Activated CD8-positive, alpha-beta memory T cell treated with anti-CD3 and anti-CD28 coated beads for 48 hours (primary cell): ENCODE measurements at places on chromosomes 4 and X.

- no peak for DNase-seq
Measured at GRCh38 chrX:66920296-66920695, 281.4 kb upstream of the EDA2R start.

DNA sequence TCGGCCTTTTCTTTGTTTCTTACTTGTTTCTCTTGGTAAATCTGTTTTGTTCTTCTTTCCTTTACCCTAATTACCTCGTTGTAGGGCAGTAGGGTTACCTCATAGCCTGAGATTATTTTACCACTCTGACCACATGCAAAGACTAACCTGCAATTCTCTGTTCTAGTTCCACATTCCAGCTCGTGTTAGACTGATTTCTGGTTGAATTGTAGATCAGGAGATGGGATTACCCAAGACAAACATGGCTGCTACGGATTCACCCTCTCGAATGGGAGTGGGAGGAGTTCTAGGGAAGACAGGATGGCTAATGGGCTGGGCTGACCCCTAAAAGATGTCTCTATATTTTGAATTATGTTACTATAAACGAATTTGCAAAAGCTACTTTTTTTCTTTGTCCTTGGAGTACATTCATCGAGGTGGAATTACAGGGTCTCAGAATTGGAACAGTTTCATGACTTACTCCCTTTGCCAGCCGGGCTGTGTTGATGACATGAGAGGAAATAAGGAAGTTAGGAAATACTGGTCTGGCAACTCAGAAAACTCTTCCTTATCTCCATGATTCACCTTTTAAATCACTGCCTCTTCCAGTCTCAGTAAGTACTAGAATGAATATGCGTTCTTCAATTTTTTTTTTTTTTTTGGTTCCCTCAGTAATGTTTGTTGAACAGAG, 36.7 kb upstream of the FBXW7 start:
- DNase-seq: no peak

- no peak for DNase-seq
Measured at GRCh38 chr4:76594173-76594572, 159.1 kb downstream of the SHROOM3 start.

- DNase-seq: no peak
Measured at GRCh38 chrX:16772460-16772859, 13.8 kb upstream of the TXLNG start.

GRCh38 chr4:76745240-76745639, 152.7 kb downstream of the SOWAHB start:
- no peak for DNase-seq

DNA sequence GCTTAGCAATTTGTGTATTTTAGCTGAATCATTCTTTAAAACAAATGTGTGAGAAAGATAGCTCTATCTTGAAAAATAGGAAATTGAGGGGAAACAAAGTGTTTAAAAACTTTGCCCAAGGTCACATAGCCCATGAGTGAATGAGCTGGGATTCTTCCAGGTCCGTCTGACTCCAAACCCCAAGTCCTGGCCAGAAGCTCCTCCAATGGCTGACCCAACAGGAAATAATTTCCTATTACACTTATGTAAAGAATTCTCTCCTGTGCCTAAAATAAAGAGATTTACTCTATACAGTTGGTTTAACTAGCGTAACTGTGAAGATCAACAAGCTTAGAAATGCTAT, 287.6 kb downstream of the ARHGAP24 start:
- no peak for DNase-seq

DNA sequence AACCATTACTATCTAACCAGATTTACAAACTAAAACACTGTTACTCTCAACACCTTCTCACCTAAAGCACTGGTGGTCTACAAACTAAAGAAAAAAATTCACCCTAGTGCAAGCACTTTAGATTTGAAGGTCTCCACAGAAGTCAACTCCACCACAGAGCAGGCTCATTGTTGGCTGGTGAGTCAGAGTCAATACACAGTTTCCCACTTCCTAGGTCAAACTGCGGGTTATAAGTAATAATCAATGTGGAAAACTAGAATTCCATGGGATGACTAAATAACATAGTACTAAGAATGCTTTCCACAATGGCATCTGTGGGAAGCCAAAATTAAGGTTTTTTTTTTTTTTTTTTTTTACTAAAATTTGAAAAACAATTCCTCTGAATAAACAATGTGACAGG, 191.8 kb downstream of the PDGFC start:
- DNase-seq: no peak

- DNase-seq: no peak
Measured at GRCh38 chrX:110180176-110180927, 137.5 kb downstream of the AMMECR1 start.

- no peak for DNase-seq
Measured at GRCh38 chr4:40550948-40551462, 78.7 kb downstream of the RBM47 start.

GRCh38 chr4:82706349-82707000, 92.1 kb downstream of the SCD5 start:
- DNase-seq: no peak

DNA sequence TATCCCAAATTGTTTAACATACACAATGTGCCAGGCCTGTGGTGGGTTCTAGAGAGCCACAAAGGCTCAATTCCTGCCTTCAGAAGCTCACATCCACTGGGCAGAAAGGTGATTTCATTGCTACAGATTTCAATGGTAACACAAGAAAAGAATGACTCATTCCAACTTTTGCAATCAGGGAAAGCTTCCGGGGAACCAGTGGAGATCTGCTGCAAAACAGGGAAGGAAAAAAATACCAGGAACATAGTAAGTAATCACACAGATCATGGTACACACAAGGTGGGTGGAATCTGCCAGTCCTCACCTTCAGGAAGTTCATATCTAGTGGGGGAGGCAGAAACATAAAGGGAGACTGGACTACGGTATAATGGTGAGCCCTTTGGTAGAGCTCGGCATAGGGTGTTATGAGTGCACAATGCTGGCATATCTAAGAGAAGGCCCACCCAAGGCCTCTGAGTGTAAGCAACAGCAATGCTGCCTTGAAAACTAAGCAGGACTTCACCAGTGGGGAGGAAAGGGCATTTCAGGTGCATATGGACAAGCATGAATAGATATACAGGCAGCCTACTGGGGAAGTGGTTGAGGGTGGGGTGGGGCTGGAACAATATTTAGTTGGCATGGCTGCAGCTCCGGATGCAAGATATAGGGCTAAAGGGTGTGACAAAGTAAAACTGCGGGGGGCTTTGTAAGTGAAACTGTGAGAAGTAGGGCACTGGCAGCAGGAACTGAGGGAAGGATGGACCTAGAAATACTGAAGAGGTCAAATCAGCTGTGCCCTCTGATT, 24.2 kb downstream of the GPRIN3 start:
- DNase-seq: no peak

DNA sequence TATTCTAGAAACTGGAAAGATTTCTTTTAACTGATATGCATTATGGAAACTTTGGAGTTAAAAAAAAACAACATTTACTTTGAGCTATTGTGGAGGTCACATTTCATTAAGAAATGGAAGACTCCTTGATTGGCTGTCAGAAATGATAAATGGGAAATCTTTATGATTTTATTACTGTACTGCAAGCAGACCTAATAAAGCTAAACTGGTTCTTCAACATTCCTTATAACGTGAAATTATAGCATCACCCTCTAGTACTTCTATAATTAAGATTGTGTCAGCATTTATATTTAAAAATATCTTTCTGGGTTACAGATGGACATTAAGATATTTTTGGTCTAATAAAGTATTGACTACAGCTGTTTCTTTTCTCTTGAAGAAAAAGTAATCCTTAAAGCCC, 213.8 kb upstream of the PACRGL start:
- DNase-seq: no peak

- no peak for DNase-seq
Measured at GRCh38 chr4:154738426-154738825, 5.4 kb upstream of the LRAT start.

DNA sequence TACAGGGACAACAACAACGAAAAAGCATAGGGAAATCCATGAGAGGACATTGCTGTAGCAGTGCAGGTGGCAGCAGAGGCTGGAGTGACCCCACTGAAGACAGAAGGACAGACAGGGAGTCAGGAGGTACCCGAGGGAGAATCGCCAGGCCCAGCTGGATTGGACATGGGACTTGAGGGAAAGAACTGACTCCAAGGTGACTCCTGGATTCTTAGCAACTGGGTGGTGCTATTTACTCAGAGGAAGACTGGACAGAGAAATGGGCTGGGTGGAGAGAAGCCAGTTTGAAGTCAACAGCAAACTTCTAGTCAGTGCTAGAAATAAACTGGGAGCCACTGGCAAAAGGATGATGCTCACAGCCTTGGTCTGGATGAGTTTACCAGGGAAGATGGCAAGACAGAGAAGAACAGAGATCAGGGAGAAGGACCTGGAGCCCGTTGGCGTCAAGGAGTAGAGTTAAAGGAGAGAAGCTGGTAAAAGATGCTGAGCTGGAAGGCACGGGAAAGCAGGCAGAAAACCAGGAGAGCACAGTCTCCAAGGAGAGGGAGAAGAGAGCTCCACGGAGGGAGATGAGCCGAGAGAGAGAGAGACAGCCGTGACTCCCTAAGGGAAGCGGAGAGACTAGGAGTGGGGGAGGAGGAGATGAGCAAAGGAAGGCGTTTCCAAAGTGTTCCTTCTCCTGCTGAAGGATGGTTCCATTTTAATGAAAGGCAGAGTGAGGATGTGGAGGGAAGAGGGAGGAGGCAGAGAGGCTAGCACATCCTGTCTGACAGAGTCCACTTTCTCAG, 119.4 kb downstream of the AFAP1 start:
- no peak for DNase-seq

GRCh38 chrX:148161701-148162100, 180.6 kb downstream of the FMR1NB start:
- DNase-seq: no peak

DNA sequence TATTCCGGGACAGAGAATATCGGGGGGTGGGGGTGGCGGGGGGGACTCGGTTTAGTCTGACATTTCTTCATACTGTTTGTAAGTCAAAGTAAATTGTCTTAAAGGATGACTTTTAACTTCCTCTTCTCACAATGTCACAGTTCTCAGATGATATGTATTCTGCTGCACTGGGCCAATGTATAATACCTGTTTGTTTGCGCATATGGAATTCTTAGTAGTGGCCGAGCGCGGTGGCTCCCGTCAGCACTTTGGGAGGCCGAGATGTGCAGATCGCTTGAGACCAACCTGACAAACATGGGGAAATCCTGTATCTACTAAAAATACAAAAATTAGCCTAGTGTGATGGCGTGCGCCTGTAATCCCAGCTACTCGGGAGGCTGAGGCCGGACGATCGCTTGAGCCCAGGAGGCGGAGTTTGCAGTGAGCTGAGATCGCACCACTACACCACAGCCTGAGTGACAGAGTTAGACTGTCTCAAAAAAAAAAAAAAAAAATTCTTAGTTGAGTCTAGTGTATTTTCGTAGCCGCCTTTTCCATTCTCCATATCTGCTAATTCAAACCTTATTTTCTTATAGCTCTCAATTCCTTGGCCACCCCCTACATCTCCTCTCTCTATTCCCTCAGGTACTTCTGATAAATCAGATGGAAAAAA, 851 bp downstream of the POLR2B start:
- DNase-seq: no peak

DNA sequence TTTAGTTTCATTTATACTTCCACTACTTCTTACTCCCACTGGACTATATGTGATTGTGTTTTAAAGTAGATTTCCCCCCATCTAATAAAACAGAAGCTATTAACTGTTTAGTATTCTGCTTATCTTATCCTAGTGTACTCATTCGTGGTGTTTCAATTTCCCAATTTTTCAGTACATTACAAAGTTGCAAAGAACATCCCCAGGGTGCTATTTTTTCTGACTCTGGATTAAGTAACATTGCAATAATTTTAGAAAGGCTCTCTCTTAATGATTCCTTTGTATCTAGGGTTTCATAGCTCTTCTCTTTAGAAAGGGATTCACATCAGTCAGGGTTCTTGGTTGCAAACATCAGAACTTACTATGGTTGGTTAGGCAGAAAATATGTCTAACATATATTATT, 317.9 kb upstream of the DIPK2B start:
- no peak for DNase-seq

- no peak for DNase-seq
Measured at GRCh38 chr4:188428935-188429334, 289.7 kb downstream of the TRIML1 start.

- DNase-seq: no peak
Measured at GRCh38 chrX:139766545-139766983, 58.6 kb upstream of the MCF2 start.

GRCh38 chr4:53854991-53855568, 209.3 kb downstream of the CHIC2 start:
- no peak for DNase-seq

DNA sequence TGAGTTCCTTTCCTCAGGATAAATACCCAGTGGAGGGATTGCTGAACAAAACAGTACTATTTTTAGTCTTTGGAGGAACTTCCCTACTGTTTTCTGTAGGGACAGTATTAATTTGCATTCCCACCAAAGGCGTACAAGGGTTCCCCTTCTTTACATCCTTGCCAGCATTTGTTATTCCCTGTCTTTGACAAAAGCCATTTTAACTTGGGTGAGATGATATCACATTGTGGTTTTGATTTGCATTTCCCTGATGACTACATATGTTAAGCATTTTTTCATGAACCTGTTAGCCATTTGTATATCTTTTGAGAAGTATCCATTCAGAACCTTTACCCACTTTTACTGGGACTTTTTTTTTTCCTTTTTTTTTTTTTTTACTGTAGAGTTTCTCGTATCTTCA, 126.2 kb upstream of the ANXA10 start:
- DNase-seq: no peak

GRCh38 chrX:18692541-18692940, 14.9 kb upstream of the PPEF1 start:
- DNase-seq: no peak

DNA sequence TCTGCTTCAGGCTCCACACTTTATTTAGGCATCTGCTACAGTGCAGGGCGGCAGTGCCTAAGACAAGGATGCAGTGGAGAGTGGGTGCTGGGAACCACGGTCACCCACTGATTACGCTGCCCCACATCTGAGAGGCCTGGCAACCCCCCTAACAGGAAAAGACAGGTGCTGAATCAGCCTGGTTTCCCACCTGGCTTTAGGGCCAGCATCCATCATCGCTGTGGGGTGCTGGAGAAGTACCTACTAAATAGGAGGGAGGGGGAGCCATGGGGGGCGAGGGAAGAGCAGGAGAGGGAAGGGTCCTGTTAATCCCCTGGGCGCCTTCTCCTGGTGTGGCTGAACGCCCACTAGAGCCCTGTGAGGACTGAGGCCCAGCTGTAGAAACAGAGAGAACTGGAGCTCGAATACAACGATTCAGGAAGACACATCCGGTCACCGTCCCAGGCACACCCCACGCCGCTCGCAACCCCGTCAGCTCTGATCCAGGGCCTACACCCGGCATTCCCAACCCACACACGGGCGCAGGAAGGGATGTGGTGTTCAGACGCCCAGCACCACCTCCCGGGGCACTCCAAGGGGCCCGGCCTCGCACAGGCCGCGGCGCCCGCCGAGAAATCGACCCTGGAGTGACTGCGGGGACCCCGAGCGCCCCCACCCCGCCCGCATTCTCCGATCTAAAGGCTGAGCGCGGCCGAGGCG, 554 bp downstream of the DCTD start:
- DNase-seq: no peak

GRCh38 chr4:23614284-23614892, 275.5 kb downstream of the PPARGC1A start:
- DNase-seq: no peak
